Stimulated activated CD4-positive, alpha-beta T cell treated with anti-CD3 and anti-CD28 coated beads, Interleukin-4, amount 100 ng/mL, for 24 hours (primary cell): ENCODE measurements at places on chromosomes 13 and 19.
A peak's percentile ranks its signal among the peaks of the same experiment; 100 is the strongest.

- no peak for DNase-seq
Measured at GRCh38 chr19:47310323-47310722, 662 bp downstream of the C5AR1 start.

DNA sequence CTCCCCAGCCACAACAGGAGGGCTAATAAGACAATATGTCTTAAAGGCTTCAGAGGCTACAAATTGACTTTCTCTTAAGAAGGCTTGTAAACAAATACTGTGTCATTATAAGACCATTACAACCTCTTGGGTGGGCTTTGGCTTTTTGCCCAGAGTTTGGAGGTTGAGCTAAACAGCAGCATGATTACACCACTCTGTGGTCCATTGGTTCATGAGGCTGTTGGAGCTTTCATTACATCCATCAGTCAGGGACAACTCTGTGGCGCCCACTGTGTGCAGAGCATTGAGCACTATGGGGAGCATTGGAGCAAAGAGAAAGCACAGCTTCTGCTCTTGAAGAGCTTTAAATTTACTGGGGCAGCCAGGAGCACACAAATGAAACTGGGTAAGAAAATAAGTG, 75.9 kb downstream of the TNFSF11 start:
- DNase-seq: no peak

- no peak for DNase-seq
Measured at GRCh38 chr13:73307481-73307880, 248.7 kb downstream of the KLF5 start.

DNA sequence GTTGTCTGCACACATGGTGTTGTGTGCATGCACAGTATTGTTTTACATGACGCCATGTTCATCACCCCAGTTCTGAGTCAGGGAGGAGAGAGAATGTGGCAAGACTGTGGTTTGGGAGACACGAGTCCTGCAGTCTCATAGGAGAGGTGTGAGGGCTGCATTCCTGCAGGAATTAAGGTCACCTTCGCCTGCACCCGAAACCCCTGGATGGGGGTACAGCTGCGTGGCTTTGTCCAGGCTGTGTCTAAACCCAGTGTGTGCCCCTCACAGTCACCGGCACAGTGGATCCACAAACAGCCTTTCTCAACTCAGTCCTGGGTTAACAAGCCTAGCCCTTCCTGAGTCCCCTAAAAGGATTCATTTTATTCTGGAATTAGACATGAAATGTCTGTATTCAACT, 5.7 kb downstream of the ADPRHL1 start:
- no peak for DNase-seq

DNA sequence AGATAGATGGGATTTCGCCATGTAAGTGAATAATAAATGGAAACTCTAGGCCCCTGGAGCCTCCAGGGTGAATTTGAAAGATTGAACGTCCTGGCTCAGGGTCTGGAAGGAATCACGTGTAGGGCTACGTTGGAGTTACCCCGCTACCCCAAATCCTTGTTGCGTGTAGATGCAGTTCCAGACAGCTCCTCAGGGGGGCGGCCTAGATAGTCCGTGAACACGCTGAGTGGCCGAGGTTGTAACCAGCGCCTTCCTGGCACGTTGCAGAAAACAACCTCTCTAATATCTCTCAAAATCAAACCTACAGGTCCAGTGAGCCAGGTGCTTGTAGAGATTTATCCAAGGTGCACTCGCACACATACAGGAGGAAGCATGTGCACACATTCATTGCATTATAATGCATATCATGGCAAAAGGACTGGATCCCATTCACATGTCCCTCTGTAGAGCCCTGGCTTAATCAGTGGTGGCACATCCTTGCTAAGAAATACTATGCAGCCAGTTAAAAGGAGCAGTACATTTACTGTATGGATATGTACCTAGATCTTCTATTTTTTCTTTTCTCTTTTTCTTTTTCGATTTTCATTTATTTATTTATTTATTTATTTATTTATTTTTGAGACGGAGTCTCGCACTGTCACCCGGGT, 2.5 kb upstream of the KEAP1 start:
- peak; percentile 86 for DNase-seq

DNA sequence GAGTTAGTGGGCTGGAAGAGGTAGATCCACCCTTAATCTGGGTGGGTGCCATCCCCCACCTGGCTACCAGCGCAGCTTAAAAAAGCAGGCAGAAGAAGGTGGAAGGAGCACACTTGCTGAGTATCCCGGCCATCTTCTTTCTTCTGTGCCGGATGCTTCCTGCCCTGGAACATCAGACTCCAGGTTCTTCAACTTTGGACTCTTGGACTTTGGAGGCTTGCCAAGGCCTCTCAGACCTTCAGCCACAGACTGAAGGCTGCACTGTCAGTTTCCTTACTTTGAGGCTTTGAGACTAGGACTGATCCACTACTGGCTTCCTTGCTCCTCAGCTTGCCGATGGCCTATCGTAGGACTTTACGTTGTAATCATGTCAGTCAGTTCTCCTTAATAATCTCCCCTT, 127.6 kb upstream of the GPC6 start:
- no peak for DNase-seq

GRCh38 chr13:77329911-77330584, 3.2 kb upstream of the MYCBP2 start:
- no peak for DNase-seq

- no peak for DNase-seq
Measured at GRCh38 chr19:17861542-17862402, 2.1 kb downstream of the RPL18A start.

GRCh38 chr19:38904581-38905539, 5.1 kb downstream of the NFKBIB start:
- DNase-seq: no peak

- DNase-seq: no peak
Measured at GRCh38 chr13:35694549-35695447, 218.3 kb upstream of the MAB21L1 start.

DNA sequence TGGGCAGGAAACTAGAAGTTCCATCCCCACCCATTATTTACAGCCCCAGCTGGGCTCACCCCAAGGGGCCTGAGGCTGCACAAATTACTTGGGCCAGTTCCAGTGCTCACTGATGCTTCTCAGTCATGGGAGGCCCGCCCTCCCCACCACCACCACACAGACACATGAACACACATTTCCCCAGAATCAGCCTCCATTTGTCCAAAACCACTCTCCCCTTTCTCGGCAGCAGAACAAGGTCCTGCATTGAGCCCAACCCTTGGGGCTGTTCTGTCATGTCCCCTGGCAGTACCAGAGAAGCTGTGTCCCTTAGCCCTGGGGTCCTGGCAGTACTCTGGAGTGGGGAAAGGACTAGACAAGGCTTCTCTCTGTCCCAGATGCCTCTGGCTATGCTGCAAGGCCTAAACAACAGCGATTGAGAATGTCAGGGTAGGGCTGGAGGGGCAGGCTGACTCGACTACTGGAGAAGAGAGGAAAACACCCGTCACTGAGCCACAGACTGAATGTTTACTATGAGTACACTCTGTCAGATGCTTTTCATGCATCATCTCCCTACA, 21.8 kb downstream of the SAMD4B start:
- no peak for DNase-seq

- no peak for DNase-seq
Measured at GRCh38 chr19:18513868-18514267, 8.0 kb downstream of the ELL start.

GRCh38 chr13:113863524-113864272, at the start of gene GAS6:
TSS of gene GAS6 (minus strand) at chr13:113864076. CDS start at chr13:113863920, 156 bp downstream.
- DNase-seq: no peak

- DNase-seq: no peak
Measured at GRCh38 chr13:24179486-24179850, 18.9 kb downstream of the SPATA13 start.

DNA sequence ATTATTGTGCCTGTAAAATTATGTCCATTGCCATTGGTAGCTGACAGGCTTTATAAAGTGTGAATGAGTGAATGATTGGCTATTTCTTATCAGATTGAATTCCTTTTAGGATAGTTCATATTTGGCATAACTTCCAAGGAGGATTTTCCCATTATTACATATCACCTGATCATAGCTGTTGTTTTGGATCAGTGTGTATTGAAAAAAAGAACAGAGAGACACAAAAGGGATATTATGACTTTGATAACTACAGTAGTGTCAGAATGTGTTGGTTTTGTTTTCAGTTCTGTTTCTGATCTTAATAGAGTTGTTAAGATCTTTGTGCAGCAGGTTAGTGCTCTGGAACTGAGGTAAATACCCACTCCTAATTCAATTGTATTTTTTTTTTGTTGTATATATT, 103.8 kb downstream of the LRCH1 start:
- no peak for DNase-seq

GRCh38 chr19:11675569-11675968, 63.2 kb downstream of the ZNF823 start:
- DNase-seq: no peak

GRCh38 chr13:77265336-77265735, 61.6 kb downstream of the MYCBP2 start:
- no peak for DNase-seq

DNA sequence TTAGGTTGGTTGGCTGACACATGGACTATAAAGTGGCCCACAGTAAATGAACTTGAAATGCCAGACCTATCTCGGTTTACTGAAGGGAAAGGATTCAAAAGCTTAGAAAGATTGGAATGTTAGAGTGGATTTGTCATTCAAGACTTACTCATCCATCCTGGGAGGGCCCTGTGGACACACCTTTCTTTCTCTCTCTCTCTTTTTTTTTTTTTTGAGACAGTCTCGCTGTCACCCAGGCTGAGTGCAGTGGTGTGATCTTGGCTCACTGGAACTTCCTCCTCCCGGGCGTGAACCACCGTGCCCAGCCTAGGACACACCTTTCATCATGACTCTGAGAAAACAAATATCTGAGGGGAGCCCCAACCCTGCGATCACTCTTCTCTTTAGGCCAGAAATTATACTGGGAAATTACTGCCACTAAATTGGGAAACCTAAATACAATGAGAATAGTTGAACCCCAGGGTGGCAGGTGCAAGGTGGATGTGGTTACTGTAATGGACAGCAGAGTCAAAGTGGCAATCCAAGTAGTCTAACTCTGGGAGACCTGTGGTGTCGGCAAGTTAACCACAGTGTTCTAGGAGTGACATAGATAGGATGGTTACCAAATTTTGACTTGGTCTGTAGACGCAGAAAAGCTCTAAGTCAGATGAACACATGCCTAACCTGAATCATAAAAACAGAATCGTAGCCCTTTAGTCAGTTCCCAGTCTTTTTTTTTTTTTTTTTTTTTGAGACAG, 47.1 kb upstream of the ZMYM5 start:
- DNase-seq: no peak

GRCh38 chr13:28531077-28531844, 36.3 kb upstream of the FLT1 start:
- no peak for DNase-seq

- no peak for DNase-seq
Measured at GRCh38 chr19:3145909-3146676, 10.3 kb downstream of the GNA15 start.

GRCh38 chr19:28292822-28293500, 920.0 kb downstream of the UQCRFS1 start:
- no peak for DNase-seq

GRCh38 chr19:58538257-58539168, 5.4 kb upstream of the TRIM28 start:
- peak; percentile 44 for DNase-seq

GRCh38 chr13:31848621-31849020, 109.3 kb downstream of the RXFP2 start:
- no peak for DNase-seq

DNA sequence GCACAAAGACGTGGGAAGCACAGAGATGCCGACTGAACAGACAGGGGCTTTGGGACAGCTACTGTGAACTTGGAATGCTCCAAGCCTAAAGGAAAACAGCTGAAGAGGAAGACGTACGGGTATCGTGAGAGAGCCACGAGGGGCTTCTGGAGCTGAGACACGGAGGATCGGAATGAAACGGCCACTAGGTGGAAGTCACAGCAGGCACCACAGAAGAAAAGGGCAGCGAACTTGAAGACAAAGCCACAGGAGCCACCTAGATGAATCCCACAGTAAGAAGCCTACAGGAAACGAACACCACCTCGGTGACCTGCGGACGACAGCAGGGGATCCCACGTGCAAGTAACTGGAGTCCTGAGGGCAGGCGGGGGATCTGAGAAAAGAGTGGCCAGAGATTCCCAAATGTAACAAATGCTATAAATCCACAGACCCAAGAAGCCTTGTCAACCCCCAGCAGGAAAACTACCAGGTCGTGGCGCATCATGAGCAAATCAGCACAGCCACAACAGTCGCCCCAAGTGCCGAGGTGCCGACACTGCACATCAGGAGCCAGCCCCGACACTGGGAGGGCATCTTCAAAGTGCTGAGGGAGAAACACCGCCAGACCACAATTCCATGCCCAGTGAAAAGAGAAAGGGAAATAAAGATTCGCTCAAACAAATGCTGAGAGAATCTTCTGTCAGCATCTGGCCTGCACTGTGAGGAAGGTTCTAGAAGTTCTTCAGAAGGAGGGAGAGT, 39.3 kb upstream of the ISYNA1 start:
- DNase-seq: no peak

GRCh38 chr13:98083507-98083906, 59.4 kb upstream of the FARP1 start:
- DNase-seq: no peak

DNA sequence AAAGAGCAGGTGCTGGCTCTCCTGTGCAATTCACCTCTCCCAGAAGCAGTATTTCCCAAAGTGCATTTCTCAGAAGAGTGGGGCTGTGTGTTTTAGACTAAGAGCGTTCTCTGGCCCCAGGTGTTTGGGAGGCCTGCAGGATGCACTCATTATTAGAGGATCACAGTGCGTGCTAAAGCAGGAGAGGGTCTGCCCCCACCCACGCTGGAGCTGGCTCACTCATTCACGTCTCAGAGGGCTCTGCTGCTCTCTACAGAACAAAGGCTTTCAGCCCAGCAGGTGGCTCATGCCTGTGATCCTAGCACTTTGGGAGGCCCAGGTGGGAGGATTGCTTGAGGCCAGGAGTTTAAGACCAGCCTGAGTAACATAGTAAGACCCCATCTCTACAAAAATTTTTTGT, 756.7 kb downstream of the UQCRFS1 start:
- DNase-seq: no peak

- no peak for DNase-seq
Measured at GRCh38 chr13:73989244-73989843, 144.9 kb downstream of the KLF12 start.

DNA sequence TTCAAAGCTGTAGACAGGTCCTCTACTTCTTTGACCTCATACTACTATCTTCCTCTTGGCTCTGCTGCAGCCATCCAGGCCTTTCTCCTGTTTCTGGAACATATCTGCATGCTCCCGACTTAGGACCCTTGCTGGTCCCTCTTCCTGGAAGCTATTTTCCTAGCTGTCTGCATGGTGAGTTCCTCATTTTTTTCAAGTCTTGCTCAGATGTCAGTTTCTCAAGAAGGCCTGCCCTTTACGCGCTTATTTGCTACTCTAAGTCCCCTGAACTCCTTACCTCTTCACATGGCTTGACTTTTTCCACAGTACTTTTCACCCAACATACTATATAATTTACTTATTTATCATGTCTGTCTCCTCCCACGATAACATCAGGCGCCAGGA, 31.4 kb downstream of the DNAJC3 start:
- no peak for DNase-seq

- no peak for DNase-seq
Measured at GRCh38 chr13:31913459-31913858, 118.1 kb upstream of the FRY start.
